ENCODE measurements at places on chromosomes 12 and 14.

- no peak for DNase-seq
Measured at GRCh38 chr12:51938726-51939125, 12.8 kb upstream of the ACVR1B start.

- no peak for DNase-seq
Measured at GRCh38 chr14:23124337-23124954, 5.4 kb upstream of the CEBPE start.

DNA sequence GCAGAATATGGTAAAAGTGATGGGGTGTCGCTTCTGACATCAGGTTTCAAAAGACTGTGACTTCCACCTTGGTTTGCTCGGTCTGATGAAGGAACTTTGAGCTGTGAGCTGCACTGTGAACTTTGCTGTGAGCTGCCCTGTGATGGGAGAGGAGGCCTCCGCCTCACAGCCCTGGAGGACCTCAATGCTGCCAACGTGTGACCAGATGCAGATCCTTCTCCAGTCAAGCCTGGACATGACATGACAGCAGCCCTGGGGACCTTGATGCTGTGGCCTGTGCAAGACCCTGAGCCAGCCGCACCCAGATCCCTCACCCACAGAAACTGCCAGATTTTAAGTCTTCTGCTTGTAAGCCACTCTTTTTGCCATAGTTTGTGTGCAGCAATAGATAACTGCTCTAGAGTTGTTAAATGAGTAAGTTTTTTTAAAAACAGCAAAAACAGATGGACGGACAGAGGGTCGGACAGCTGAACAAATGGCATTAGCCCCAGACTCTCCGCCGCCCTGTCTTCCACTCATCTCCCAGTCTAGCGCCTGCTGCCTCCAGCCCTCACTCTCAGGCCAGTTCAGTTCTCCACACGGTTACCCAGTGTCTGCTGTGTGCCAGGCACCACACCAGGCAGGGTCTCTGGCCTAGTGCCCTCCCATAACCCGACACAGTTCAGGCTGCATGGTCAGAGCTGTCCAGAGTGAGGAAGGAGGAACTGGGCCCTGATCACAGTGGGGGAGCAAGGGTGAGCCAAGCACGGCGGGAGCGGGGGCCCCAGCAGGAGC lies 13.1 kb upstream of the LRTM2 start:
- no peak for DNase-seq

DNA sequence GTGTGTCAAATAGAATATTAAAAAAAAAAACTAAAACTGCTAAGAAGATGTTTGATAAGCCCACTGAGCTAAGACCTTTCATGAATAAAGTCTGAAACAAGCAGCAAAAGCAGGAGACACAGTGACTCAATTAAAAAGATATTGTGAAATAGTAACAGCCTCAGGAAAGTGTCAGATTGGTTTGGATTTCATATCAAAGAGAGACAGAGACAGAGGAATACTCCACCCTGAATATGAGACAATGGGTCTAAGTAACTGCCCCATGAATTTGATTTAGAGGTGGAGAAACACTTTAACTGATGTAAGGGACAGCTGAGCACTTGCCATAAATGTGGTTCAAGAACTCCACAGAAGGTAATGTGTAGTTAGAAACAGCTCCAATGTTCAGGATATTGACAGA lies 277.9 kb upstream of the FOXG1 start:
- DNase-seq = no peak

- no peak for DNase-seq
Measured at GRCh38 chr12:120825337-120825736, 78.8 kb downstream of the SPPL3 start.

GRCh38 chr14:100329233-100330006 lies 6.3 kb downstream of the SLC25A47 start:
- no peak for DNase-seq

- no peak for DNase-seq
Measured at GRCh38 chr14:50403419-50403818, 6.7 kb upstream of the CDKL1 start.

DNA sequence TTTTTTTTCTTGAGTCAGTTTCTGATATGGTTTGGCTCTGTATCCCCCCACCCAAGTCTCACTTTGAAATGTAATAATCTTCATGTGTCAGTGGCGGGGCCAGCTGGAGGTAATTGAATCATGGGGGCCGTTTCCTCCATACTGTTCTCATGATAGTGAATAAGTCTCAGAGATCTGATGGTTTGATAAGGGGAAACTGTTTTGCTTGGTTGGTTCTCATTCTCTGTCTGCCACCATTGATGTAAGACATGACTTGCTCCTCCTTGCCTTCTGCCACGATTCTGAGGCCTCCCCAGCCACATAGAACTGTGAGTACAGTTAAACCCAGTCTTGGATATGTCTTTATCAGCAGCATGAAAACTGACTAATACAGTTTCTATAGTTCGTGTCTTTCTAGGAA lies 42.9 kb downstream of the WNK1 start:
- no peak for DNase-seq

DNA sequence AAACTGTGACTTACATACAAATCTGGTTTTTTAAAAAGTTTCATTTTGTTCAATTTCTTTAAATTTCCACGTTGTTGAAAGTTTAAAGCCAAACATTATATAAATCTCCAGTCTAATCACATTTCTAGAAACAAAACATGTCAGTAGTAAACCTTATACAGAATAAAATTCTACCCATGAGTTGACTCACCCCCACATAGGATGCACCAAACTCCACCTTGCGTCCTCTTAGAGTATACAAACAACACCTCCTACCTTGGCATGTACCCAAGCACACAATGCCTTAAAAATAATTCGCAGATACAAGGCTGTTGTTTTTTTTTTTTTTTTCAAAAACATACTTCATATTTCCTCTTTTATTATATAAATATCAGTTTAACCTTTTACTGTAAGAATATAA lies 3.3 kb downstream of the FBXL14 start:
- DNase-seq = no peak

- DNase-seq = no peak
Measured at GRCh38 chr14:55122440-55122986, 6.5 kb upstream of the LGALS3 start.

DNA sequence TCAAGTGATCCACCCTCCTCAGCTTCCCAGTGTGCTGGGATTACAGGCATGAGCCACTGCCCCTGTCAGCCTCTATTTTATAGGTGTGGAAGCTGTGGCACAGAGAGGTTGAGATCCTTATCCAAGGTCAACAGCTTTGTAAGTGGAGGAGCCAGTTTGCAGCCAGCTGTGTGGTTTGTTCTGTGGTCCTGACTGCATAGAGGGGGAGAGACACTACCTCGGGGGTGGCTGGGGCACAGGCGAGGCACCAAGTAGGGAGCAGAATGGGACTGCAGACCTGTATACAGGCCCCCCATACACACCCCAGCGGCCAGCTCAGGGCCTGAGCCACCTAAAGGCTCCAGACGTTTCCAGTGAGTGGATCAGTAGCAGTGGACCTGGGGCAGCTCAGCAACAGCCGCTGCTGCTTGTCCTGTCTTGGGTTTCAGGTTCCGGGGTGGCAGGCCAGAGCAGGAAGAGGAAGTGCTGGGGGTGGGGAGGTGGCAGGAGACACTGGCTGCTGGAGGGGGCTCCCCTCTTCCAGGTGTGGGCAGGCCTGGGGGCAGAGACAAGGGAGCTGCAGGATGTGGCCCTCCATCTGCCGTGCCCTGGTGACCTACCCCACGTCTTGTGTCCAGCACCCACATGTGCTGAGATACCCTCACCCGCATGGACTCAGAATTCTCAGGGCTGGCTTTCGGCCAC lies 11.0 kb downstream of the ORAI1 start:
- DNase-seq = peak; percentile 68

Data from GM10248 (cell line).